ENCODE measurements at places on chromosomes 11 and 22.

GRCh38 chr11:15507592-15507991, 392.9 kb downstream of the INSC start:
- no peak for DNase-seq

DNA sequence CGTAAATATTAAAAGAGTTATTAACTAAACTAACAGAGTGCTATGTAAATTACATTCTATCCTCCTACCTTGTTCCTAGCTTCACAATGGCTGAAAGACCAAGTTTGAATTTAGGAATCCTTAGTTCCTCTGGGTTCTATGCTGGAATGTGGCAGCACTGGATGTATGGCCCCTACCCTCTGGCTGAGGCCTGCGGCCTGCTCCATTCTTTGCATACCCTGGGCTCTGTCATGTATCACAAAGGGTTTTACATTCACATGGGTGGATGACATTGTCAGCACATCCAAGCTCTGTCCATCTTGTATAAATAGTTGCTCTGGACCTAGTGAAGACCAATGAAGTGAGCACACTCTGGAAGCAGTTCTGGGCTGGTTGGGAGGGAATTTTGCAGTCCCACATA, 54.5 kb downstream of the AASDHPPT start:
- DNase-seq = no peak

- no peak for DNase-seq
Observed at GRCh38 chr22:24564376-24565058, 8.7 kb downstream of the SNRPD3 start.

DNA sequence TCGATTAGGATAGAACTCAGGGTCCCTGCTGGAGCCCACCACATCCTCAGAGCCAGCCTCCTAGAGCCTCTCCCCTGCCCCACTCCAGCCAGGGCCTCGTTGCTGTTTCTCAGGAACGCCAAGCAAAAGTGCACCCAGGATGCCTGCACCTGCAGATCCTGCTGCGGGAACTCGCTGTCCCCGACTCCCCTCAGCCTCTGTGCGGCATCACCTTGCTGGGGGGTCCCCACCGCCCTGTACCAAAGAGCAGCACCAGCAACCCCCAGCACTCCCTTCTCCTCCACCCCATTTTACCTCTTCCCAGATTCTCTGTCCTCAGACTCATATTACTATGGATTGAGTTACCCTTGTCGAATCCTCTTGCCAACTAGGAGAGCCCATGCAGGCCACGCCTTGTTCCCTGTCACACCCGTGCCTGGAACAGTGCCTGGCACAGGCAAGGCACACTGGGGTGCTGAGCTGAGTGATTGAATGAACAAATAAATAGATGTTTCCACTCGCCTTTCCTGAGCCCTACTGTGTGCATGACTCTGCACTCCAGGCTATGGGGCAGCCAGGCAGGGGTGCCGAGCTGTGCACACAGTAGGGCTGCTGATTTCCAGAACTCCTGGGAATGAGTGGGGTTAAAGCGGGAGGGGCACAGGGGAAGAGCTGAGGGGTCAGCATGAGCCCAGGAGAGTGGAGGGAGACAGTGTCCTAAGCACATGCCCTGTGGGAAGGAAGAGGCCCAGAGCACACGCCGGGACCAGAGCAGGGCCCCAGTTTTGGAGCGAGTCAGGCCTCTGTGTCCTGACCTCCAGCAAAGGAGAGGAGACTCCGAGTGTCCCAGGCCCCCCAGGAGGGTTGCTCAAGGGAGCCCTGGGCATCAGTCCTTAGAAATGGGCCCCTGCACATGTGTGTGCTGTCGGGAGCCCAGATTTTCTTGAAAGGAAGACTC, 44.3 kb downstream of the LINC01488 start:
- no peak for DNase-seq

DNA sequence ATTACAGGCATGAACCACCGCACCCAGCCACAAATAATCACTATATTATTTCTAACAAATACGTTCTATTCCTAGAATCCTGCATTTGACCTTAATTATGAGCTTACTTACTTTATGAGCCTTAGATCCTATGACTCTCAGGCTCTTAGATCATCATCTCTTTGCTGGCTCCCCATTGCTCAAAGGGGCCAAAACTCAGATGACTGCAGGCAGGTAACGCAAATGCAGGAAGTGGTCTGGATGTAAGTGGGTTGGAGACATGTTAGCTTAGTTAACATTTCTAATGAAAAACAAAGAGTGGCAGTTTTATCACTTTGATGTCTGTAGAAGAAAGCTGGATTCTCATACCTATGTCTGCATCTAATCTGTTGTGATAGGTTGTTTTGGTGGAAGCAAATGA, 23.4 kb downstream of the CCDC81 start:
- DNase-seq = no peak

- DNase-seq = peak; percentile 92
Observed at GRCh38 chr22:36540867-36541642, 12.1 kb upstream of the EIF3D start.

All from RCC 7860 (cell line).